ENCODE measurements at places on chromosomes 3 and 15.

- no peak for DNase-seq
These were observed at the start of gene SST for GRCh38 chr3:187669675-187670504. Gene SST (minus strand): TSS chr3:187670394. CDS start chr3:187670291, 103 bp downstream.

DNA sequence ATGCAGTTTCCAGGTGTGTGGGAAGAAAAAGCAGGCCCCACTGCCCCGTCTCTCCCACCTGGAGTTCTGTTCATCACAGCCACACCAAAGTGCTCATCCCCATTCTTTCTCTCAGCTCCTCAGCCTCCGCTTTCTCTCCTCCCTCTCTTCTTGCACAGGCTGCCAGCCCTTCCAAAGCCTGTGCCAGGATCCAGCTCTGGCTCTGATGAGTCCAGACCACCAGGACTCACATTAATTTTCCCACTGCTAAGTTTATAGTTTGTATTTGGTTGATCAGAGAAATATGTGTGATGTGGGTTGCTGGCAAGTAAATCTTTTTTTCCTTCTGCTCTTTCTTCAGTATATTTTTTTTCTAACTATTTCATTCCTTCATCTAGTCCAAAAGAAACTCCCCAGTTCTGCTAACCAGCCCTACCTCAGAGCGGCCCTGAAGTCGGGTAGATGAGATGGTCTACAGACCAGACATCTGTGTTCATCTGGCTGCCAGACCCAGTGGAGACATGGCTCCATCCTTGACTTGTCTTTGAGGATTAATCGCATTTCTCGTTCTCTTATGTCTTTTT is 49.8 kb downstream of the BOC start:
- no peak for DNase-seq

DNA sequence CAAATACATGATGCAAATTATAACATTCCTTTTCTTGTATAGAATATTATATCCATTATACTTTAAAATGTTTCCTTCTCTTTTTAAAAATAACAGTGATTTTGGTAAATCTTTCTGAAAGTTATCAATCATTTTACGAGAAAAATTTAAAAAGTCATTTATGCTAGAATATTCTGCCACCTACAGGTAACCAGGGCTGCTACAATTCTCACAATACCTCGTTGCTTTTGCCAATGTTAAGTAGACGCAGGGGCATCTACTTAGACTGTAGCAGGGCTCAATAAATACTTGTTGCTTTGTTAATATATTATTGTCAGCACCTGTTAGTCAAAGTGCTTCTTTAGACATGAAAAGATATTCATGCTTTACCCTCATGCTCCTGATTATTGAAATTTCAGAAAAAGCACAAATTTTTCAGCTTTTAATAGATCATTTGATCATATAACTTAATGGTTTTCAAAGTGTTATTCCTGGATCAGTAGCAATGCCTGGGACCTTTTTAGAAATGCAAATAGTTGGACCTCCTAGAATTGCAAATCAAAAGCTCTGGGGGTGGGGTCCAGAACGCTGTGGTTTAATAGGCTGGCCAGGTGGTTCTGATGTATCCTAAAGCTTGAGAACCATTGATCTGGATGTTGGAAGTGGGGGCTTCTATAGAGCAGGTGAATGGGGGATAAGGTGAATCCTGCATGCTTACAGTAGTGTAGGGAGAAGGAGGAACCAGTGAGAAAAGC is 223.6 kb upstream of the PDZRN3 start:
- peak; percentile 0 for DNase-seq

DNA sequence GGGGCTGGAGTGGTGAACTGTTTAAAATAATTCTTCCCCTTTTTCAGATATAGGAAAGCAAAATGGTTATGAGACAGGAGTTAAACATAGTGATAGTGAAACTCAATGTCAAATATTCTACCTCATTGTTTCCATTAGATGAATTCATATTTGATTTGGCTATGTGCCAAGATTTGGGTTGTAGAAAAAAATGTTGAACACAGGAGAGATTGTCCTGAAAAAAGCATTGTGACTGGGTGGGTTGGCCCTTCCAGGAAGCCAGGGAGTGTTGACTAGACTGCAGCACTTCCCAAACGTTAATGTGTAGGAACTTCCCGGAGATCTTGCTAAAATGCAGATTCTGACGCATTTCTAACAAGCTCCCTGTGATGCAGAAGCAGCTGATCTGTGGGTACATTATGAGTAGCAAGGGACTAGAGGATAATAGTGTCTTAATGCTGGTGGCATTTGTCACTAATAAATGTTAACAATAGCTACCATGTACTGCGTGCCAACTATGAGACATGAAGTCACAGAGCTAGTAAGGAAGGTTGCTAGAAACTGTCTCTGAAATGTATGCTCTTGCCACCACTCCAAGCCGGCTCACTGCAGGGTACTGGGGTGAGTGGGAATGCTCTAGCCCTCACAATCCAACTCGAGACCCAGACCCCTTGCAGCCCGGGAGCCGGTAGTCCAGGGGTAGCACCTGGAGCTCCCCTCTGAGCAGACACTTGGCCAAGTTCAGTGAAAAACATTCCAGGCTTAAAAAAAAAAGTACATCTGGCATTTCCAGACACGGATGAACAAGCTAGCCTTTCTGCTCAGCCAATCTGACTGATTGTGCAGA is 120.6 kb downstream of the CD47 start:
- DNase-seq, result peak; percentile 23

DNA sequence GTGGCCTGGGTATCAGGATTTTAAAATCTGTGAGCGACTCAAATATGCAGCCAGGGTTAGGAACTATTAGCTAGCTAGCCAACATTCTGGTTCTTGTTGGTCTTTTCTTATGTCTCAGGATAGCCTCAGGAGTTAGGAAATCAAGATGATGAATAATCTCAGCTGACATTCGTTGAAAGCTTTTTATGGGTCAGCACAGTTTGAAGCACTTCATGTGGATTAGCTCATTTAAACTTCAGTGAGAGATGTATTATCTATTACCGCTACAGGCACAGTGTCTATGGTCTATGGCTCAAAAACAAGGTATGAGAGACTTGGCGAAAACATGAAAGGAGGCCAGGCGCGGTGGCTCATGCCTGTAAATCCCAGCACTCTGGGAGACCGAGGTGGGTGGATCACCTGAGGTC is 187.5 kb upstream of the THRB start:
- no peak for DNase-seq

DNA sequence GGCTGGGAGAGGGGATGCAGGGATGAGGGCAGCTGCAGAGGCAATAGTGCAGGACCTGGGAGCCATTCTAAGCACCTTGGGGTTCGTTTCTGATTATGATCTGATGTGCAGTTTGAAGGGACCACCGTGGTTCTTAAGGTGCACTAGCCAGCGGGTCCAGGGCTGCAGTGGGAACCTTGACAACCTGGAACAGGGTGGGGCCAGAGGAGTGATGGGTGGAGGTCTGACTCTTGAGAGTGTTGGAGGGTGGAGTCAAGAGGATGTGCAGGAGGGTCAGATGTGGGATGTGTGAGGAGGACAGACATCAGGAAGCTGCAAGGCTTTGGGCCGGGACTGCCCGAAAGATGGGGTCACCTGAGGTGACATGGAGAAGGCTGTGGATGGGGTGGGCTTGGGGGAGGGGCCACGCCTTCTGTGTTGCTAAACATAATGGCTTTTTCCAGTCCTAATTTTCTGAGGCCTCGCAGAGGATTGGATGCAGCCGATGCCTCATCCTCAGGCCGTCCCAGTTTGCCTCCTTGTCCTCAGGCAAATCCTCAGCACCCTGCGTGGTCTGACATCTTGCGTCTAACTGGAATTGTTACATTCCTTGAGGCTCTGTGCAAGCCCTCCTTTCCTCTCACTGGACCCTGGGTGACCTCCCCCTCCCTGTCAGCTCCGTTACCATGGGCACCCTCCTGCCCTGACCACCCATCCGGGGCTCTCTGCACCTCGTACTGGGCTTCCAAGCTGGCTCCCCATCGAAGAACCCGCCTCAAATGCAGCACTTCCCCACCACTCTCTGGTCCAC is 61.4 kb upstream of the TRPM1 start:
- no peak for DNase-seq

DNA sequence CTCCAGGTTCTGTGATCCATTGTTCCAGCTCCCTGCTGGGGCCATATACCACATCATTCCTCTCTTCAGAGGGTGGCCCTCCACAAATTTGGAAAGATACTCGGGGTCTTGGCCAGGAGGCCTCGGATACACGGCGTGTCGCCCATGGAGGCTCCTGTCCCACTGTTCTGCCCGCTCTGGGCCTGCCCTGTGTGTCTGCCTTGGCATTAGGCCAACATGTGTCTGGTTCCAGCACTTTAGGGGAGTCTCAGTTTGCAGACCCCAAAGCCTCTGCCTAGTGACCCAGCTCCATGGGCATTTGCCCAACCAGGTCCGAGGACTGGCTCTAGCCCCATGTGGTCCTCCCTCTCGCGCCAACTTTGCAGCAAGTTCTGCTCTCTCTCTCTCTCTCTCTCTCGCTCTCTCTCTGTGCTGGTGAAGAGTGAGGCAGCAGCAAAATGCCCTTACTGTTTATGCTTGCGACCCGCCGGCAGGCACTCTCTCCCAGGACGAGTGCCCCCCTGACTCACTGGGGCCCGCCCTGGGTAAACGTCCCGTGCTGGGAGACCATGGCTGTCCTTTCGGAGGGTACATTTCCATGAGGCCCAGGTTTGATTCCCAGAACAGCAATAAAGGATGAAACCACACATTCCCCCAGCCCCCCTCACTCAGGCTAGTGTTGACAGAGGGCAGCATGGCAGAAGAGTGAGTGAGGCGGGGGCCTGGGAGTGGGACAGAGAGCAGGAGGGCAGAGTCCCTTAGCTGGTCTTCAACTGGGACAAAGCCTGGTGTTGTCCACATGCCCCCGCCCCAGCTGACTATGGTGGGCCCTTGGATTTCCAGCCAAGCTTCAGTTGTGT is 77.9 kb downstream of the ISG20 start:
- DNase-seq, result no peak
